Activated naive CD4-positive, alpha-beta T cell treated with anti-CD3 and anti-CD28 coated beads for 36 hours (primary cell): ENCODE measurements at places on chromosomes 13 and 19.

- DNase-seq: no peak
These were observed 11.3 kb downstream of the GPR12 start for GRCh38 chr13:26749285-26749684.

- no peak for DNase-seq
These were observed 403.3 kb downstream of the COG6 start for GRCh38 chr13:40058757-40059236.

- DNase-seq: no peak
These were observed 441.4 kb downstream of the SLITRK5 start for GRCh38 chr13:88112526-88112925.

GRCh38 chr13:34428911-34429310 is 513.2 kb upstream of the NBEA start:
- no peak for DNase-seq

DNA sequence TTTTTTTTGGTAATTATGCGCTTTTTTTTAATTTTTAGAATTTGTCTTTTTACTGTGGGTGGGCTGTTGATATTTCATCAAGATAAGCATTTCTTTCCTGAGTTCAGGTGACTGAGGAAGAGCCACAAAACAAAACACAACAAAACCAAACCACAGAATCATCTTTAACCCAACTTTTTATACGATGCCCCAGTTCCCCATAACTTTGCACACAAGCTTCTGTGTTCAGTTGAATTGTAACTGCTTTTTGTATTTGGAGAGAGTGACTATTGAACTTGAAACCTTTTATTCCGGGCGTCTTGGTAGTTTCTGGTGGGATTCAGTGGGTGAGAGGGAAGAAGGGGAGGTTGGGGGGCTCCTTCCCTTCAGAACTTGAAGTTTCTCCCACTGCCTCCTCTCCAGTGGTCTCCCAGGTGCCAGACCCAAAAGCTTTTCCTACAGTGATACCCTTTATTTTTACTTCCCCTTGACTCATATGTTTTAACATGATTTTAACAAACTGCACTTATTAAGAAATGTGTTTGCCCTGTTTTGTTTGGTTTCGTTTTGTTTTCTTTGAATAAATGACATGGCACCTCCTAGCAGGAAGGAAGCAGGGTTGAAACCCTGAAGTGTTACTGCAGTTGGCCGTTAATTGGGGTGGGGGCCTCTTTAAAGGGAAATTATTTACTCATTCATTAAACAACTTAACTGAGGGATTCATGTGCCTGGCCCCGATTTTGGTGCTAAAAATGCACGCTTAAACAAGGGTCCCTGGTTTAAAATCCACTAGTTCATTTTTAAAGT is 2.7 kb upstream of the CCDC97 start:
- DNase-seq: peak; percentile 46

DNA sequence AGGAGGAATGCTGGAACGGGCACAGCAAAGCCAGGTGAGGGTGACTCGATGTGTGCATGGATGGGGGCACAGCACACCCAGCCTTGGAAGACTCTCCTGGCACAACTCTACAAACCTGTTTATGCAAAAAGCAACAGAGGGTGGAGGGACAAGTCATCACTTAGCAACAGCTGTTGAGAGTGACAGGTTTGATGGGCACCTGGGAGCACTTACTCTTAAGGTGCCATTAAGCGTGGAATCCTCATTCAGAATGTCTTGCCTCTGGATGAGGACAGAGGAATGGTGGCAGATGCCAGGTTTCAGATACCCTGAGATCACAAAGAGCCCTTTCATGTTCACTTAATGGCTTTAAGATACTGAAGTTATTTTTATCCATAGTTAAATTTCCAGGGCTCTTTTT is 97.0 kb downstream of the DCT start:
- no peak for DNase-seq
